ENCODE measurements at places on chromosomes 6 and 20.

- DNase-seq = no peak
Observed at GRCh38 chr20:34604980-34605788, 46.7 kb downstream of the MAP1LC3A start.

DNA sequence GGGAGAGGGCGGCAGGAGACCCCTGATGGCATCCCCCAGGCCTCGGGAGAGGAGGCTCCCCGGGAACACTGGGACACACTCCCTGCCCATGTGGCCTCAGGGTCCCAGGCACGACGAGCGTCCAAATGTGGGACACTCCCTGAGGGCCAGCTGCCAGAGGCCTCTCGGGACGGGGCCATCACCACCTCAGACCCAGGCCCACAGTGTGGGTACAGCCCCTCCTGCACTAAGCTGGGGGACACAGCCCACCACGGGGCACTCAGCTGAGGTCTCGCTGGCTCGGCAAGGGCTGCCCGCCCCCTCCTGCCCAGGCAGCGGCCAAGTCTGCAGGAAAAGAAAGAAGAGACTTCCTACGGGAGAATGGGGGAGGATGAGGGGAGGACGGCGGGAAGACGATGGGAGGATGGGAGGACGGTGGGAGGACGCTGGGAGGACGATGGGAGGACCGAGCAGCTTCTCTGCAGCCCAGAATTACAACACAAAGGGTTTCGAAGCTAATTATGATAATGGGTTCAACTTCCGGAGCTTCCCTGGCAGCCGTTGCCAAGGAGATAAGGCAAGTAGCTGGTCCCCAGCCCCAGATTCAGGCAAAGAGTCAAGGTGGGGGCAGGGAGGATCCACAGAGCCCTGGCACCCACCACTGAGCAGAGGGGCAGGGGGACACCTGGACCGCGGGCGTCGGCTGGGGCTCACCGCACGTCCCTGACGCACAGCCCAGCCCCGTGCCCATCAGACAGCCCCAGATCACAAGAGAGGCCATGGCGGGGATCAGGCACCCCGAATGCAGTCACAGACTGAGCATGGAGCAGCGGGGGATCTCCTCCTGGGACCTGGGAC lies 17.5 kb downstream of the KCNQ2 start:
- DNase-seq = no peak

GRCh38 chr20:62975251-62975760 lies 22.8 kb downstream of the SLC17A9 start:
- DNase-seq = no peak

DNA sequence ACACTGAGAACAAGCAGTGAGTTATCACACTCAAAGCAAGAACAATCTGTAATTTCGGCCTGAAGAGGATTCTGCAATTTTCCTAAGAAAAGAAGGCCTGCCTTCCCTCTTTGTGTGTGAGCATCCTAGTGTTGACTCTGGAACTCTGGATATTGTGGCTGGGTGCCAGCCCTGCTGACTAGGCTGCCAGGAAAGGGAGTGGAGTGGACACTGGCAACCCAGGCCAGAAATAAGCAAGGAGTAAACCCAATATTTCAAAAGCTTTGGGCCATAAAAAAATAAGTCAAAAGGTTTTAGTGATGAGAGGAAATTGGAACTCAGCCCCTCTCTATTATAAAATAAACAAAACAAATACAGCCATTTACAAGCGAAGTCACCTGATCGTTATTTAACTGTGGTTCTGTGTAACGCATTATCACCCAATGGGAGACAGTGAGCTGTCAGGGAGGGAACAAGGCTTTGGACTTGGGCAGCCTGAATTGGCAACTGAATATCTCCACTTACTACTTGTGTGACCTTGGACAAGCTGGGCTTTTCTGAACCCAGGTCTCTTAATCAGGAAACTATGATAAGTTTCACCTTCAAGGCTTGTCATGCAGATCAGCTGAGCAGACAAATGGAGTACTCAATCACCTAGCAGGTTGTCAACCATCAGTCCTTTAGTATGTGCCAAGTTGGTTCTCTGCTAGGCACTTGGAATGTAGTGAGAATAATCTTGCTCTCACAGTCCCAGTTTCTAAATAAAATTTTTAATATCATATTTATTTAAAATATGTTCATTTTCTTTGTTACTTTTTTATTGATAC lies 196.2 kb downstream of the PAX1 start:
- no peak for DNase-seq

- DNase-seq = no peak
Observed at GRCh38 chr6:157108923-157109322, 214.4 kb downstream of the TMEM242 start.

Data from stimulated activated CD8-positive, alpha-beta memory T cell treated with anti-CD3 and anti-CD28 coated beads, Interleukin-4, amount 100 ng/mL, for 4 hours (primary cell).